NCI-H187 treated with DMSO at 0.1 percent for 48 hours (cell line): ENCODE measurements at places on chromosomes 4 and X.
A peak's percentile ranks its signal among the peaks of the same experiment; 100 is the strongest.

DNA sequence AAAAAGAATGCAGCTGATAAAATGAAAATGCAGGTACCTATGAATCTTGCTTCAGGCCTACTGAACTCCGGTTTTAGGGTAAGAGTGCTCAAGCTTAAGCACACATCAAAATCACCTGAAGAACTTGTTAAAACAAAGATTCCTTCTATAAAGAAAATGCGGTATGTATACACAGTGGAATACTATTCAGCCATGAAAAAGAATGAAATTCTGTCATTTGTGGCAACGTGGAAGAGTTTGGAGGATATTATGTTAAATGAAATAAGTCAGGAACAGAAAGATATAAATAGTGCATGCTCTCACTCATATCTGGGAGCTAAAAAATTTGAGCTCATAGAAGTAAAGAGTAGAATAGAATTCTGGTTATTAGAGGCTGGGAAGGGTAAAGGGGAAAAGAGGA lies 14.0 kb upstream of the CHM start:
- DNase-seq, result no peak

- no peak for DNase-seq
Measured at GRCh38 chrX:118554511-118554910, 58.9 kb downstream of the DOCK11 start.

DNA sequence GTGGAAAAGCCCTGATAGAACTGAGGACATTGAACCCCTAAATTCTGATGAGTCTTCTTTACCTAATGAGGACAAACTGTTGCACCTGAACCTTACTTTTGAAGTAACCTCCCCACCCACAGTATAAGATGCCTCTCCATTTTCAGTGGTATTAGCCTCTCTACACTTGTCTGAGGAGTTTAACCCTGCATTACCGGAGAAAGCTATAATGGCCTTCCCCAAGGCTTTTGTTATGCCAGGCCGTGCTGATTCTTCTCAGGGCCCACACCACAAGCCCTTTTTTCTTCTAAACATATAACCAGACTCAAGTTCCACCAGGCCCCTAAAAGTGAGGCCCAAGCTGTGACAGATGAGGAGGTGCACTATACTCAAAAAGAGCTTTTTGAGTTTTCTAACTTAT lies 345.8 kb upstream of the GRID2 start:
- no peak for DNase-seq

DNA sequence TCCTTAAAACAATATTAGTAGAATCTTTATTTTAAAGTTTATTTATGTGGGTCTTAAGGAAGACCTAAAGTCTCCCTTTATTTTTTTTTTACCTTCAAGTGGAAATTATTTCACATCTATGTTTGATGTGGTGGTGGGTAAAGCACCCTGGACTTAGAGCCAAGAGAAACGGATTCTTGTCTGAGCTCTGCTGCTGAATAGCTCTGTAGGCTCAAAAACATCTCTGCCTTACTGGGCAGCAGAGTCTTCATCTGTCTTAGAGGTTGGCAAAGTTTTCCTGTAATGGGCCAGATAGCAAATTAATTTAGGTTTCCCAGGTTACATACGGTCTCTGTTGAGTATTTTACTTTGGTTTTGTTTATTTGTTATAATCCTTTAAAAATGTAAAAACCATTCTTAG lies 136.5 kb downstream of the CEP135 start:
- DNase-seq, result no peak

DNA sequence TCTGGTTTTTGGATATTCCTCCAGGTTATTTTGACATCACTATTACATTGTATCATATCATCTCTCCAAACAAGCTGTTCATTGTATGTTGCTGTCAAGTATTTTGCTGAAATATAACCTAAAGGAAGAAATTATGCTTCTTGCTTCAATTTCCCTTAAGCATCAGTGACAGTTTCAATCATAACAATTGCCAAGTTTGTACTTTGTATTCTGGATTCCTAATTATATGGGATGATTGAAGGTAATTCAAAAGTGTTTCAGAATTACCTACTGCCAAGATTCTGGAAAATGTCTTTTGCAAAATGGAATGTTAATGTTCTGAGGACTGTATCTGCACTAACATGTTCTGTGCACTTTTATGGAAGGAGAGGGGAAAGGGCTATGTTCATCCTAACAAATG lies 228.7 kb downstream of the PRDM5 start:
- no peak for DNase-seq

DNA sequence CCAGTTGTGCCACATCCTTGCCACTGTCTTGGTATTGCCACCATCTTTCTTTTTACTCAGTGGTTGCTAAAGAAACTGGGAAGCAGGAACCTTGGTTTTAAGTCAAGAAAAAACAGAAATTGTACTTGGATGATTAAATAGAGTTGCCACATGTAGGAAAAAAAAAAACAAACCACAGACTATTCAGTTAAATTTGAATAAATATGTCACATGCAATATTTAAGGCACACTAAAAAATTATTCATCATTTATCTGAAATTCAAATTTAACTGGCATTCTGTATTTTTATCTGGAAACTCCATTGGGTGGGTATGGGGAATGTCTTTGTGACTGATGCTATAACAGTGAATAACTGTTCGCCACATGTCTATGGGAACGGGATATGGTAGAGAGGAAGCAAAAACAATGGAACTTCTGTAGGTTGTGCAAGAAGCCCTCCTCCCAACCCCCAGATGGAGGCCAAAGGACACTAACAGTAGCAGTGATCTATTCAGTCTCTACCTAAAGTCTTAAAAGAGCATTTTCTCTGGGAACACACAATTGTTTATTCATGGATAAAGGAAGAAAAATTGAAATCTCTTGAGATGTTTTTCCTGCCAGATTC lies 57.0 kb upstream of the PLAC8 start:
- DNase-seq, result no peak

DNA sequence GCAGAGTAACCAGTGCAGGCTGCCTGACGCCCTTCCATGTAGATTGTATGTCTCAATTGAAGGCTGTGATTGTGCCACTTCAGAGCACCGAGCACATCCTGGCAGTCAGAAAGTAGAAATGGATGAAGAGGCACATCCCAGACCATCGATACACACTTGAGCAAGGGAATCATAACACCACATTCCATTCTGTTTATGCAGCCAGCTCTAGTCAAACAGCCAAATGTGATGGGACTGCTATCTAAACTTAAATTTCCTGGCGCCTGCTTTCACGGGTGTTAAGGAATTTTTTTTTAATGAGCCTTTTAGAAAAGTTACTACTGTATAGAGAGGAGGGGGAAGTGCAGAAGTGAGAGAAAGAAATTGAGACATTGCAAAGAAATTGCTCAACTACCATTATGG lies 84.4 kb downstream of the PPARGC1A start:
- no peak for DNase-seq

DNA sequence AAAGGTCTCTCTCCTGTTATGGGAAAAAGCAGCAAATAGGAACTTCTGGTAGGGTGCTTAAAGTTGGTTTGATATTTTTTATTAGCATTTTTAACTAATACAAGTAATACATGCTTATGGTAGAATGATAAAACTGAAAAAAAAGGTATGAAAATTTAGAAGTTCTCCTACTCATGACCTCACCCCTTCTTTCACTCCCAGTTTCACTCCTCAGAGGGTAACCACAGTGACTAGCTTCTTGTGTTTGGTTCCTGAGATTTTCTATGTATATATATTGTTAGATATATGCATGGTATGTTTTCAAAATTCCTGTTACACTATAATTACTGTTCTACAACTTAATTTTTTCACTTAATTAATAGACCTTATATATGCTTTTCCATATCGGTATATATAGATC lies 66.5 kb downstream of the AR start:
- DNase-seq, result no peak

DNA sequence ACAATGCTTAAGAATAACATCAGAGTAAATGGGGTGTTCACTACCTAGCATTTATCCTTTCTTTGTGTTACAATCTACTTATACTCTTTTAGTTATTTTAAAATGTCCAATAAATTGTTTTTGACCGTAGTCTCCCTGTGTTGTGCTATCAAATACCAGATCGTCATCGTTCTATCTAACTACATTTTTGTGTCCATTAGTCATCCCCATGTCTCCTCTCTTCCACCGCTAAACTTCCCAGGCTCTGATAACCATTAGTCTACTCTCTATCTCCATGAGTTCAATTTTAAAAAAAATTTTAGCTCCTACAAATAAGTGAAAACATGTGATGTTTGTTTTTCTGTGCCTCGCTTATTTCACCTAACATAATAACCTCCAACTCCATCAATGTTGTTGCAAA lies 381.9 kb downstream of the PRDM5 start:
- DNase-seq, result no peak

DNA sequence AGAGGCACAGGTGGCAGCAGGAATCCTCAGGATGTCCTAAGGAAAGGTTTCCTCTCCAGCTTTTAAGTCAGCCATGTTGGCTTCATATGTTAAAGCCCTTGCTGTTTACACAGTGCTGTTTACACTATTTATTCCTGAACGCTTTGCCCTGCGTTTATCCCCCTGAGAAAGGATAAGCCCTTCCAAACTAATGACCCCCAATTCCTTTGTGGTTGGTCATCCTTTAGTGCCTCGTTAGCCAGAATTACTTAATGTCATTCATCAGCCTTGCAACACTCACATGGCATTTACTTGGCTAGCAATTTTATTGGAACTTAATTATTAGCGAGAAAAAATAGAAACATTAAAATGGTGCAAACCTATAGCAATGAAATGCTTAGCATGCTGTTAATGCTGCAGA lies 23.8 kb downstream of the VCX2 start:
- DNase-seq, result no peak

DNA sequence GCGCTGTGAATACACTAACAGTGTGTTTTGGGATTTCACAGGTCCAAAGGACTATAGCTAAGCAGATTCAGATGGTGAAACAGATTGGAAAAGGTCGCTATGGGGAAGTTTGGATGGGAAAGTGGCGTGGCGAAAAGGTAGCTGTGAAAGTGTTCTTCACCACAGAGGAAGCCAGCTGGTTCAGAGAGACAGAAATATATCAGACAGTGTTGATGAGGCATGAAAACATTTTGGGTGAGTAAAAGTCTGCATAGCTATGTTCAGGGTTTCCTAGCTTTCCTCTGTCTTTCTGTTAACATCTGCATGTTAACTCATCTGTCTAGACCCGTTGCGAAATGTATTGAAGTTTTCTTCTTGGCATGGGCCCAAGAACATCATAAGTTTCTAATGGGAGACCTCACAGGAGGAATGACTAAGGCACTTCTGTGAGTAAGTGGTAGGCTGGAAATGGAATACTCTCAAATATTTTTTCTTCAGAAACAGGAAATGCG lies 372.1 kb downstream of the BMPR1B start:
- DNase-seq, result no peak

DNA sequence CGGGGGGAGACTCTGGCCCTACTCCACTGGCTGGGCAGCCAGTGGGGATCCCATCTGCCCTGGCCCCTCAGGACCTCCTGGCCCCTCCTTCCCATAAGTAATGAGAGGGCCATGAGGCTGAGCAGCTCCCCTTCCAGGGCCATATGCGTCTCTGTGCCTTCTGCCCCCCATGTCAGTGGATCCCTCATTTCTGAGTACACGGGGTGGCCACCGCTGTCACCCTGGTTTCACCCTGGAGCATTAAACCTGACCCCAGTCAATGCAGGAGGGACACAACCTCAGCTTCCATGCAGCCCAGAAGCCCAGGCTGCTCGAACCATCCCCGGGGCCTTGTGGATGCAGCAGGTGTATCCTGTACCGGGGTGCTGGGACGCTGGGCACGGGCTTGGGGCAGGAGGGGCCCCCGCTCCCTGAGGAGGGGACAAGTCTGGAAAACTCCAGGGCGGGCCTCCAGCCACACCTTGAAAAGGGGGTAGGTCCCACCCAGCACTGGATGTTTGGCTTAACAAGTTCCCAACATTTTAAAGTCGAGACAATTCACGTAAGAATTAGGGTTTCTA lies 24.2 kb downstream of the ATP5ME start:
- no peak for DNase-seq

DNA sequence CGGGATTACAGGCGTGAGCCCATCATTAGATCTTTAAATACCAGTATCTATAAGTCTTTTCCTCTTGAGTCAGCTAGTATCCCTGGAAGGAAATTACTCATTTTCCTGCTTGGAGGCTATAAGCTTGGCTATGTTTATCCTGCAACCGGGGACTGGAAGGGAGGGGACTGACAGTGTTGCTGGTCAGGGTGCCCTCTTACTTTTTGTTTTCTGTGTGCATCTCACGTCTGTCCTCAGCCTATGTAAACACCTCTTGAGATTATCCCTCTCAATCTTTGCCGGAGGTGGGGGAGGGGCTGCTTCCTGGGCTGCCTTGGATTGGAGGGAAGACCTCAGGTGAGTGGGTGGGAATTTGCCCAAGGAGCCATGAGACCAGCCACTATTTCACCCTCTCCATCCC lies 37.0 kb downstream of the HTT start:
- DNase-seq, result peak; percentile 43

DNA sequence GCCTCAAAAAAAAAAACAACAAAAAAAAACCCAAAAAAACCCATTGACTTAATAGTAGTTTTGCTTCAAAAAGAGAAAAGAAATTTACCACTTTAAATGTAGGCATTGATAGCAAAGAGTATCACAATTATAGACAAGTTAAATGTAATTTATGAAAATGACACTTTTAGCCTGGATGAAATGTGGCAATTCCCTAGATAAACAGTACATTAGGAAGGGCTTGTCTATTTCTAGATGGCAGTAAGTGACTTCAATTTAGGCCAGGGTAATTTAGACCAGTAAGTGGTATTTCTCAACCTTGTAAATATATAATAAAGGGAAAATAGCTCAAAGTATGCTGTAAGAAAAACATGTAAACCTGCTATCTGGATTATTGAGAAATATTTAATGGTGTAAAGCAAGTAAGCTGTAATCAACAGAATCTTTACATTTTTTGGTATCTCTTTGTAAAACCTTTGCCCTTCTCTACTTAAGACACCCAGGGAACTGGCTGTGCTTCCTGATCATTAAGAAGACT lies 103.7 kb upstream of the RAPGEF2 start:
- DNase-seq, result no peak

GRCh38 chr4:82268050-82268825 lies 105.6 kb downstream of the HNRNPD start:
- peak; percentile 61 for DNase-seq

GRCh38 chr4:118348886-118349285 lies 3.9 kb downstream of the PRSS12 start:
- no peak for DNase-seq

- no peak for DNase-seq
Measured at GRCh38 chr4:159029481-159029880, 73.4 kb upstream of the RAPGEF2 start.

DNA sequence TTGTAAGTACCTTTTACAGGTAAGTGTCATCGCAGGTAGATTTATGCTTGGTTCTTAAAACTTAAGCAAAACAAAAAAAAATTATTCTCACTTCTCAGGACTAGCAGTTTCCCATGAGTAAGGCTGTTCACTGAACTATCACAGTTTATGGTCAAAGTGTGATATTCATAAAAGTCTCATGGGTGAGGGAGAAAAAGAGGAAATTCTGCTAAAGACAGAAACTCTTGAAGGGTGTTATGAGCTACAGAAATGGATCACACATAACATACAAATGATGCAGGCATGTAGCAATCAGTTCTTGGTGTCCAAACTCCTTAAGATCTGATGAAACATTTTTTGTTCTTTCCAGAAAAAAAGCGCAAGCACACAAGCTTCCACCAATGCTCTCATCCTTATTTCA lies 8.5 kb downstream of the RAB9A start:
- DNase-seq, result no peak

- no peak for DNase-seq
Measured at GRCh38 chrX:16797841-16798240, 11.6 kb downstream of the TXLNG start.
